ENCODE measurements at places on chromosomes 16 and 17.

GRCh38 chr16:4319454-4320421 is 3.9 kb downstream of the GLIS2 start:
- DNase-seq: no peak

- no peak for DNase-seq
These were observed 224 bp upstream of the NHERF1 start for GRCh38 chr17:74748279-74748528.

DNA sequence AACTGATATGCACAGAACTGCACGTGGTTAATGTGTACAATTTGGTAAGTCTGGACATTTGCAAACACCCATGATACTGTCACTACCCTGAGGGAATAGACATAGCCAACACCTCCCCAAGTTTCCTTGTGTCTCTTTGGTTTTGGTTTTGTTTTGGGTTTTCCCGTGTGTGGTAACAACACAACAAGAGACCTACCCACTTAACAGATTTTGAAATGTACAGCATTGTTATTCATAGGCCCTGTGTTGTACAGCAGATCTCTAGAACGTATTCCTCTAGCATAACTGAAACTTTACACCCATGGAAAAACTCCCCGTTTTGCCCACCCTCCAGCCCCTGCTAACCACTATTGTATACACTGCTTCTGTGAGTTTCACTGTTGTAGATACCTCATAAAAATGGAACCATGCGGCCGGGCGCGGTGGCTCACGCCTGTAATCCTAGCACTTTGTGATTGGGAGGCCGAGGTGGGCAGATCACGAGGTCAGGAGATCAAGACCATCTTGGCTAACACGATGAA is 76.3 kb upstream of the TBC1D3K start:
- no peak for DNase-seq

DNA sequence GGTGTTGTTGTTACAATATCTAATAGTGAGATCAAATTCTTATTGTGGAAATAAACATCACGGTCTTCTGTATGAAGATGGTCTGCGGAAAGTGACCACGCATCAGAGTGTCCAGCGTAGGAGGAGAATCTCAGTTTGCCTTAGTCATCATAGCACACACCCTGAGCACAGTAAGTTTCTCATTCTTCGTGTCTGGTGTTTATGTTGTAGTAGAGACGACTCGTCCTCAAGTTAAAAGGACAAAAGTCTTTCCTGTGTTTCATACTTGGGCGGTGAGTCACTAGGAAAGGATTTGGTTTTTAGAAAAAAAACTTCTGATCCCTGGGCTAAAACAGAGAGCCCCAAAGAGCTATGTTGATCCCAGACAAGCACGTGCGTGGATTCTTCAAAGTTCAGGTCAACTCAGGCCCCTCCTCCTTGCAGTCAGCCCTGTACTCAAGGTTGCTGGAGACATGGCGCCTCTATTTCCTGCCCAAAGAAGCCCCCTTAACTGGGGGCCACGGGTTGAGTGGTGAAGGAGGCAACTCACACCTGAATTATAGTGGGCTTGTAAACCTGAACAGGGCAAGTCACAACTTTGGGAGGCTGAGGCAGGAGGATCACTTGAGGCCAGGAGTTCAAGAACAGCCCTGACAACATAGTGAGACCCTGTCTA is 170.4 kb downstream of the ZFHX3 start:
- no peak for DNase-seq

GRCh38 chr17:80696456-80696855 is 151.8 kb downstream of the RPTOR start:
- DNase-seq: no peak

DNA sequence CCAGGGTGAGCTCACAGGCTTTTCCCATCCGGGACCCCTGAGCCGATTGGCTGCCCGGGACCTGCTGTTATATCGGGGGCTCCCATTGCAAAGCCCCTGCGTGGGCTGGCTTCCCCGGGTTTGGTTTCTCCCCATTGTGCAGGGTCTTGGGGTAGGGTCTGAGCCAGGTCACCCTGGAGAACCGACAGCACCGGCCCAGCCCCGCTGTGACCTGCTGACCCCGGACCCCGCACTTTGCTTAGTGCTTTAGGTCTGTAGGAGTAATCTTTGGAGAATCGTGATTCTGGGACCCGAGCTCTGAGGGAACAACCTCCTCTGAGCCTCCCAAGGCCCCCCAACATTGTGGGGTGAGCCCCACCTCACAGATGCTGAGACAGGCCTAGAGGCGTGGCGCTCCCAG is 62.9 kb downstream of the JPH3 start:
- no peak for DNase-seq

GRCh38 chr17:44307387-44308186 is 814 bp upstream of the RUNDC3A start:
- DNase-seq: no peak

GRCh38 chr17:38735161-38735997 is 5.2 kb downstream of the CISD3 start:
- DNase-seq: peak; percentile 68

- DNase-seq: no peak
These were observed 3.0 kb downstream of the BAHCC1 start for GRCh38 chr17:81398176-81398831.

GRCh38 chr16:5472552-5472951 is 375.0 kb upstream of the EEF2KMT start:
- DNase-seq: no peak

- no peak for DNase-seq
These were observed 85.4 kb downstream of the TBC1D16 start for GRCh38 chr17:79950306-79950705.

DNA sequence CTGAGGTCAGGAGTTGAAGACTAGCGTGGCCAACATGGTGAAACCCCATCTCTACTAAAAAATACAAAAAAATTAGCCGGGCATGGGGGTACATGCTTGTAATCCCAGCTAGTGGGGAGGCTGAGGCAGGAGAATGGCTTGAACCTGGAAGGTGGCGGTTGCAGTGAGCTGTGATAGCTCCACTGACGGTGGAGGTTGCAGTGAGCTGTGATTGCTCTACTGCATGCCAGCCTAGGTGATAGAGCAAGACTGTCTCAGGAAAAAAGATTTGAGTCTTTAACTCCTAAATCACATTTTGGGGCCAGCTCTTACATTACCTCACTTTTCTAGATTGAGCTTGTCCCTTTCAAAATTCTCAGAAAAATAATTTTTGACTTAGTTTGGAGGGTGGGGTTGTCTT is 15.2 kb downstream of the VMP1 start:
- DNase-seq: no peak

GRCh38 chr17:42520540-42520951 is 15.5 kb upstream of the NAGLU start:
- DNase-seq: no peak

- DNase-seq: no peak
These were observed 7.1 kb downstream of the NXPH3 start for GRCh38 chr17:49582789-49583188.

DNA sequence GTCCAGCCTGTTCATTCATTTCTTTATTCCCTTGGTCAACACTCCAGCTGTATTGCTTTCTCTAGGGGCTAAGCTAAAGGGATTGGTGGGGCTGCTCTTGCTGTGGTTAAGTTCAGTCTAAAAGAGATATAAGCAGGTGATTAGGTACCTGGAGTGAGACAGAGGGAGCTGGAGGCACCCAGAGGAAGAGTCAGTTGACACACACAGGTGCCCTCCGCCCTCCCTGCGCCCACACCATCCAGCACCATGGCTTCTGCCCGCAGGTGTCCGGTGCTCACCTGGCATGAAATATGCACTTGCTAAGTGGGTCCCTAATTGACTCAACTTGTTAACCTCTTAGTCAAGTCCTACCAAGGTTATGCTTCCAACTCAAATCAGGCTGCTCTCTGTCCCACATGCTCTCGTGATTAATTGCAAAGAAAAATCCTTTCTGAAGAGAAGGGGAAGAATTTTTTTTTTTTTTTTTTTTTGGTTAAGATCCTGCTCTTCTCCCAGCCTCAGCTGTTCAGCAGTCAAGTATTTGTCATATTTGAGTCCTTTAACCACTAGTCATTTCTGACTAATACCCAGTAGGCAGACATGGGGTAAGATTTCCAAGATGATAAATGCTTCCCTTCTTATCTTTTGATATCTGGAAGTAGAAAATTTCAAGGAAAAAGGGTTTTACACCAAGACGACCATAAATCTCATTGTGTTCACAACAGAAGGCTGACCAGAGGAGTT is 199.8 kb upstream of the WSCD1 start:
- DNase-seq: no peak

- DNase-seq: no peak
These were observed 93.9 kb downstream of the YPEL2 start for GRCh38 chr17:59425085-59425931.

- no peak for DNase-seq
These were observed 6.3 kb downstream of the CMIP start for GRCh38 chr16:81450783-81451491.

DNA sequence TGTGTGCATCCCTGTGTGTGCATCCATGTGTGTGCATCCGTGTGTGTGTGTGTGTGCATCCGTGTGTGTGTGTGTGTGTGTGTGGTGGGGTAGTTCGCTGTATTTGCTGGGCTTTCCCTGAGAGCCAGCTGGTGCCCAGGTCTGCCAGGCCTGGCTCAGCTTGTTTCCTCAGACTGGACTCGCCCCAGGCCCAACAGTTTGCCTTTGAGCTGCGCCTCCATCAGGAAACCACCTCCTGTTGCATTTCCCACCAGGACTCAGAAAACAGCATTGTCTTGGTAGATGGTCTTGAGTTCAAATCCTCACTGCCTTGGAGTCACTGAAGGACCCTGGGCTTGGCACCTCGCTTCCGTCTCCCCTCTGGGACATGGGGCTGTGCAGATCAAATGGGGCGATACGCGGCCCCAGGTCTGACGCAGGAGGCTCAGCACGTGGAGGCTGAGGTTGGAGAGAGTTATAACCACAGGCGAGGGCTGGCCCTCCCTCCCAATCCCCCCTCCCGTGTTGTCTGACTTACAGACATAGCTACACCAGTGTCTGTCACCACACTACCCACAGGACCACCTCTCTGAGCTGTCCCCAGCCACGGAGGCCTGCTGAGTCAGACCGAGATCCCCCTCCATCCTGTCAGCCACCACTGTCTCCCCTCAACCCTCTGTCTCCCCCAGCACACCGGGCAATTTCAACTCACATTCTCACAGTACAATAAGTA is 4.7 kb downstream of the ITGAE start:
- no peak for DNase-seq

GRCh38 chr17:17506893-17507464 is 10.8 kb upstream of the RASD1 start:
- DNase-seq: no peak

- no peak for DNase-seq
These were observed 12.5 kb downstream of the GPRC5C start for GRCh38 chr17:74444406-74444805.

DNA sequence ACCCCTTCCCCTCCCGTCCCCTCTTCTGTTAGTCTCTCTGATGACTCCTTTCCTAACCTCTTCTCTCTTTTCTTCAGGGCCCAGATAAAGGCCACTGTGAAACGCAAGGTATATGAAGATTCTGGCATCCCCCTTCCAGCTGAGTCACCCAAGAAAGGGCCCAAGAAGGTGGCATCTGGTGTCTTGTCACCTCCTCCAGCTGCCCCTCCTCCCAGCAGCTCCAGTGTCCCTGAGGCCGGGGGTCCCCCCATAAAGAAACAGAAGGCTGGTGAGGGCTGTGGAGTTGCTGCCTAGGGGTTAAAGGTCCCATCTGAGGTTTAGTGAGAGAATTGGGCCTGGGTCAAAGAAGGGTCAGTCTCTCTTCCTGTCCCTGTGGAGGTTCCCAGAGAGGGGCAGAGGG is 4.0 kb downstream of the RNASEK start:
- no peak for DNase-seq

- no peak for DNase-seq
These were observed 28.4 kb upstream of the WFIKKN2 start for GRCh38 chr17:50807009-50807408.

DNA sequence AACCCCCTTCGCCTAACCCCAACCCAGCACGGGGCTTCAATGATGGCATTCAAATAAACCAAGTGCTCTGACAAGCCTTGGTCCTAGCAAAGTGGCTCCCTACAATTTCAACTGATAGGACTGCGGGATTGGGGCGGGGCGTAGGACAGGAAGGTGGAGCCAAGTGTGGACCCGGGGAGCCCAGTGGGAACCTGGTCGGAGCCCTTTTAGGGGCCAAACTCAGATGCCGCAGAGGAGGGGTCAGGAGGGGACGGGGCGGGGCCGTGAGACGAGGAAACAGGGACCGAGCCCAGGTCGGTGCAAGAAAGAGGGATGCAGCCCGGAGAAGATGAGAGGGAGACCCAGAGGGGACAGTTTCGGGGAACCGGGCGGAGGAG is 13.2 kb upstream of the CDIPT start:
- no peak for DNase-seq

DNA sequence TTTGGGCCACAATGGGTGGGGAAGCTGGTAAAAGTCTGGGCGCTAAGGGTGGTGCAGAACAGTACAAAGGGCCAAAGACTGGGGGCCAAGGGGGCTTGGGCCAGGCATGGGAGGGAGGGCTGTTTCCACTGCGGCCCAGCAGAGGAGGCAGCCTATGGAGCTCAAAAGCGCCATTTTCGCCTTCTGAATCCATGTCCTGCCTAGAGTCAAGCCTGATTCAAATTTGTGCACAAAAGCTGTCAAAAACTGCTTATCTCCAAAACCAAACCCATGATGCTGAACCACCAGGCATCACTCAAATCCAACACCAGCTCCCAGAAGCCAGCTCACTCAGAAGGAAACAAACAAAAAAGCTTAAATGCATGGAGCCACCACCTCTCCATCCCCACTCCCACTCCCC is 16.0 kb downstream of the COG7 start:
- DNase-seq: peak; percentile 19

GRCh38 chr16:19223235-19224170 is 55.5 kb downstream of the SYT17 start:
- DNase-seq: peak; percentile 58

DNA sequence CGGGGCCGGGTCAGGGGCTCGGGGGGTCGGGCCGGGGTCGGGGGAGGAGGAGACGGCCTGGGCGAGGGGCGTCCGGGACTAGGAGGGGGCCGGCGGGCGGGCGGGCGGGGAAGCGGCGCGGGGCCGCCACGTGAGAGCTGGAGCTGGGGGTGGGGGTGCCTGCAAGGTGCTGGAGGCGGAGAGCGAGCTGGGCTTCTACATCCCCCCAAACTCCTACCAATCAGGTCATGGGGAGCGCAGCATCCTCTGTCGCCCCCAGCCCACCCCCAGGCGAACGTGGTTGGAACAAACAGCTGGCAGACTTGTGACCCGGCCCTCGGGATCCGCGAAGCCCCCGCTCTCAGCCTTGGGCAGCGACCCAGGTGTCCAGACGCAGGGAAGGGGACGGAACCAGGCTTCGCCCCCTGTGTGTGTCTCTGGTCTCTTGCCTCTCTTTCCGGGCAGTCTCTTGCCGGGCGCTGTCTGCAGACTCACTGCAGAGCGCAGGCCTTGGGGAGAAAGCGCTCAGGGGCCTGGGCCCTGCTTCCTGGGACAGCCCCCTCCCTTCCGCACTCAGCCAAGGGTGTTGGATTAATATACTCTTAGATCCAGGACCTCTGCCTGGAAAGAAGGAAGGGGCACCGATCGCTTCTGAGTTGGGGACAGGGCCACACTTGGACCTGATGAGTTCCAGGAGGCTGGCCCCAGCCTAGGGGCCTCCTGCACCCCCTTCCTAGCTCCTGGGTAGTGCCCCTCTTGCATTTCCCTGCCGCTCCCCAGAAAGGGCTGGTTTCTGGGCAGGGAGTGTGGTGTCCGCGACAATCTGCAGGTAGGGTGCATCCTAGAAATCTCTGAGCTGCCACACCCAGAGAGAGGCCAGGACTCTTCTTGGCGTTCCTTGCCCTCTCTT is 722 bp downstream of the RASL10B start:
- DNase-seq: no peak

- no peak for DNase-seq
These were observed 80.6 kb upstream of the CCL2 start for GRCh38 chr17:34174496-34174895.

All from hematopoietic multipotent progenitor cell treated with erythropoietin and hydrocortisone succinate and interleukin-3 and kit ligand, for 15 days (in vitro differentiated cells).